NCI-H446 treated with DMSO at 0.1 percent for 48 hours (cell line): ENCODE measurements at places on chromosomes 11 and 22.

DNA sequence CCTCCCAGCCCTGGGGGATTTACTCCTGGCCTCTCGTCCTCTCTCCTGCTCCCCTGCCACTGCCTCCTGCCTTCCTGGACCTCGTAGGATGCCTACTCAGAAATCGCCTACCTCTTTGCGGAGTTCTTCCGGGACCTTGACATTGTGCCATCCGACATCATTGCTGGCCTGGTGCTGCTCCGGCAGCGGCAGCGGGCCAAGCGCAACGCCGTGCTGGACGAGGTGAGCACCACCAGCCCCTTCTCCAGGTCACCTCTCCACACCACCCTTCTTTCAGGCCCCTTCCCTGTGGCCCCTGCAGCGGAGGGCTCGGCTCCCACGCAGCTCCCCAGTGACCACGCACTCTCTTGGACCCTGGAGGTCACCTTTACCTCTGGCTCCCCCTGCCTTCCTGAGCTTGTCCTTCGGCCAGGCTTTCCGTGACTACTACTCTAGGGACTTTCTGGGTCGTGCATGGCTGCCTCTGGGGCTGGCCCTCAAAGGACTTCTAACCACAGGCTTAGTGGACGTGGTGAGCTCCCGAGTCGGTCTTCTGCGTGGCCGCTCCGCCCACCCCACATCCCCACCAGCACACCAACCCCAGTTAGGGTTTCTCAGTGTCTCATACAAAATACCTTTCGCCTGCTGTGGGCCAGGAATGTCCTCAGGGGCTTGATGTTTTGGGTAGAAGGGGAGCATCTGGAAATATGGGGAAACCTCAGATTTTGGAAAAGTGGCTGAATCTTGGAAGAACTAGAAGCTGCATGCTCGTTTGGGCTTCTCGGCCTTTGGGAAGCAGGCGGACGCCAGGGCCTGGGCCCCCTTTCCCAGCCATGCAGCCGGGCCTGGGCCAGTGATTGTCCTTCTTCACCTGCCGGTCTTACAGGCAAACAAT, 24.1 kb upstream of the MYRF start:
- DNase-seq = no peak

DNA sequence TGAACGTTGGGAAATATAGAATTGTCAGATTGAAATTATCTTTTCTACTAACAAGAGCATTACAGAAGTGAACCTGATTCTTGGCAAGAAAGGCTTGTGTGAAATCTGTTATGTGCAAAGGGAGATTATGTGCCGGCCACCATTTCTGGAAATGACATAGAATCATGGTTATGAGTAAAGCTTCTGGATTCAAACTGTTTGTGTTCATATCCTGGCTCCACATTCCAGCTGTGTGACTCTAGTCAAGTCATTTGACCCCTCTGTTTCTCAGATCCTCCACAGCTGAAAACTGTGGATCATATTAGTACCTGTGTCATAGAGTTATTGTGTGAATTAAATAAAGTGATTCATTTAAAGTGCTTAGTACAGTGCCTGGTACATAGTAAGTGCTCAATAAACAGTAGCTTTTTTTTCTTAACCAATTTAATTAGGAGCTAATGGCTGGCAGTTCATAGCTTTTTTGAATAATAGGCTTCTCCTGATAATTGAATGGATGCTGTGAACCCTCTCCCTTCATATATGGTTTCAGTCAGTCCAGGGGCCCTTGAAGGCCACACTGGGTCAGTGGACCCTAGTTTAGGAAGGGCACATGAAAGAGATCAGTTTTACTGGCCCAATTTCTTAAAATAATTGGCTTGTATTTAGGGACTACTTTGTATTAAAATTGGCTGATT, 34.6 kb downstream of the EHF start:
- DNase-seq = no peak

- no peak for DNase-seq
Measured at GRCh38 chr22:43289531-43289963, 53.6 kb downstream of the SCUBE1 start.

GRCh38 chr11:82895437-82896091, 4.7 kb downstream of the PRCP start:
- no peak for DNase-seq

DNA sequence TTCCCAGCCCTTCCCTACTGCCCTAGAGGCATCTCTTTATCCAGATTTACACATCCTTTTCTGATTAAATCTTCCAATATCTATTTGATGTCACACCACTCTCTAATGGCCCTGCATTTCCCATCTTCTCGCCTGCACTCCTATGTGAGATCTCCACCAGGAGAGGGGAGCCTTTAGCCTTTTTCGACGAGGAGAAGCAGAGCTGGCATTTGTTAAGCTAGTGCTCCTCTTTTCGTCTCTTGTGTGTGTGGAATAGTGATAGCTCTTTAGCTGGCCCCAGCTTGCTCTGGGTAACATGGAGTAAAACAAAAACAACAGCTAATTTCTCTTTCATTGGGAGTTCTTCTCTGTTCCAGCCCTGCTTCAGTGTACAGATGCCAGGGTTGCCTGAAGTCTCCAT, 536.5 kb downstream of the NTM start:
- no peak for DNase-seq

DNA sequence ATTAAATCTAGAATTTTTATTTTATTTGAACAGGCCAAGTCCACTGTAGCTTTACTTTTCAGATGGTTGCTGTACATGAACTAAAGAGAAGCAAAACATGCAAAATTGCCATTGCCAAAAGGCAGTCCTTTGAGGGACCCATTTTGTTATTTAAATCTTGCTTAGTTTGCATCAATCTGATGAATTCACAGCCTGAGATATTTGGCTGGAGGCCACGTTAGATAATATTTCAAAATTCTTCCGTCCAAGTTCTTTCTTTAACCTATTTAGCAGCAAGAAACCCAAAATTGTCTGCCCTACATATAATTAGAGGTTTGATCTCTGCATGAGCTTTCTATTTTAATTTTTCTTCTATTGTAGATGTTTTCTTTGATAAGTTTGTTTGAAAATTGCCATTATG, 1706.9 kb upstream of the RAG2 start:
- DNase-seq = peak; percentile 14

DNA sequence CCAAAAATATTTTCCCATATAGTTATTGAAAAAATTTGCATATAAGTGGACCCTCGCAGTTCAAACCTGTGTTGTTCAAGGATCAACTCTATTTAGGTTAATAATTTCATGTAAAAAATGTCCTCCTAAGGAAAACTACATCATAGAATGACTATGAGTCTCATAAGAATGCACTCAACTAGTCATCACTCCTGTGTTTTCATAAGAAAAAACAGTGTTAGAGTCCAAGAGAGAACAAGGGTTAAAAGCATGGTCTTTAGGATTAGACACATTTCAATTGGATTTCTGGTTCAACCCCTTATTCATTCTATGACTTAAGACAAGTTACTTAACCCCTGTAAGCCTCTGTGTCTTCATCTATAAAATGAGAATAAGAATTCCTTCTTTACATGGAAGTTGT, 5.1 kb downstream of the PARVA start:
- DNase-seq = no peak

- no peak for DNase-seq
Measured at GRCh38 chr22:36546932-36547331, 18.0 kb upstream of the EIF3D start.

DNA sequence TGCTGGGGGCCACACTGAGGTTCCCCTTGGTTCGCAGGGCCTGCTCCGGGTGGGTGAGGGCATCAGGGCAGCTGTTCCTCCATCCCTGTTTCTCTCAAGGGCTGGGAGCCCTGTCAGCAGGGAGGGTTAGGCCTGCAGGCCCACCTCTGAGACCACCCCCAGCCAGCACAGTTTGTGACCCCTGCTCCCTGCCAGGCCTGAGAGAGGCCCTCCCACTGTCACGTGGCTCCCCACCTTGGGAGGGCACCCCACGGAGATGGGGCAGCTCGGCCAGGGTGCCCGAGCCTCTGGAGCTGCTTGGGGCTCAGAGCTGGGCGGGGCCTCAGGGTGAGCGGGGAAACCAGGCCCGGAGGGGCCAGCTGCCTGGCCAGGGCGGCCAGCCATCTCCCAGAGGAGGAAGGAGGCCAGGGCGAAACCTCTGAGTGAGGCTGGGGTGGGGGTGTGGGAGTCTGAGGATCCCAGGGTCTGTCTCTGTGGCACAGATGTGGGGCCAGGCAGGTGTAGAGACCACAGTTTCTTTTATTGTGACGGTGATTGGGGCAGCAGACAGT, 2.5 kb upstream of the INS start:
- DNase-seq = no peak

- DNase-seq = no peak
Measured at GRCh38 chr11:1829039-1829820, 5.6 kb upstream of the SYT8 start.

DNA sequence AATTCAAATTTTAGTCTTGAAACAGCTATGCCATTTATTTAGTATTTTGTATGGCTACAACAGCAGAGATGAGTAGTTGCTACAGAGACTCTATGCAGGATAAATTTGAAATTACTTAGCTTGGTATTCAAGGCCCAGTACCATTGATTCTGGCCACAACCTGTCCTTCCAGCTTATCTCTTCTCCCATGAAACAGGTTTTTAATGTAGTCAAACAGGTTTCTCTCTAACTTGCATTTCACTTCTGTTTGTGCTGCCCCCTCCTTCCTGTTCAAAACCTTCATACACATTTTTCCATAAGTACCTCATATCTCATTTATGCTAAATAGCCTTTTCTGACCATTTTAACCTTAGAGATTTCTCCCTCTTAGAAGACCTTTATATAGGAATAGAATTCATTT, 3.3 kb downstream of the USP47 start:
- no peak for DNase-seq

GRCh38 chr11:130159657-130160497, at the start of gene ST14:
TSS of gene ST14 (plus strand) at chr11:130159782. CDS start at chr11:130159980, 198 bp downstream.
- no peak for DNase-seq

- DNase-seq = no peak
Measured at GRCh38 chr22:49013707-49014106, 814.0 kb downstream of the BRD1 start.

DNA sequence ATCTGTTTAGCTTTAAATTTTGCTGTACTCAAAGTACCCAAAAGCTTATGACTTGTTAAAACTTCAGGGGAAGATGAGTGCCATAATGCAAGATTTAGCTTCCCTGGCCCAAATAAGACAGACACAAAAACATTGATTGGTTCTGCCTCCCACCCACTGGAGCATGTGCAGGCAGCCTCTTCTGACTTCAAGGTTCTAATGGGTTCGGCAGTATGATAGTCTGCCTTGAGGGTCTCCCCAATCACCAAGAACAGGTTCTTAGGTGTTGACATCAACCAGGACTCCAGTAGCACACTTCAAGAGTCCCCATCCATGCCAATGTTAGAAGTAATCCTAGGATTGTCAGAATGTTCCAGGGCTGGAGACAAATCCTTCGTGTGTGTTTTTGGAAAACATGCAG, 12.5 kb downstream of the EIF4G2 start:
- DNase-seq = no peak

- no peak for DNase-seq
Measured at GRCh38 chr11:108561535-108561991, 32.0 kb downstream of the EXPH5 start.

DNA sequence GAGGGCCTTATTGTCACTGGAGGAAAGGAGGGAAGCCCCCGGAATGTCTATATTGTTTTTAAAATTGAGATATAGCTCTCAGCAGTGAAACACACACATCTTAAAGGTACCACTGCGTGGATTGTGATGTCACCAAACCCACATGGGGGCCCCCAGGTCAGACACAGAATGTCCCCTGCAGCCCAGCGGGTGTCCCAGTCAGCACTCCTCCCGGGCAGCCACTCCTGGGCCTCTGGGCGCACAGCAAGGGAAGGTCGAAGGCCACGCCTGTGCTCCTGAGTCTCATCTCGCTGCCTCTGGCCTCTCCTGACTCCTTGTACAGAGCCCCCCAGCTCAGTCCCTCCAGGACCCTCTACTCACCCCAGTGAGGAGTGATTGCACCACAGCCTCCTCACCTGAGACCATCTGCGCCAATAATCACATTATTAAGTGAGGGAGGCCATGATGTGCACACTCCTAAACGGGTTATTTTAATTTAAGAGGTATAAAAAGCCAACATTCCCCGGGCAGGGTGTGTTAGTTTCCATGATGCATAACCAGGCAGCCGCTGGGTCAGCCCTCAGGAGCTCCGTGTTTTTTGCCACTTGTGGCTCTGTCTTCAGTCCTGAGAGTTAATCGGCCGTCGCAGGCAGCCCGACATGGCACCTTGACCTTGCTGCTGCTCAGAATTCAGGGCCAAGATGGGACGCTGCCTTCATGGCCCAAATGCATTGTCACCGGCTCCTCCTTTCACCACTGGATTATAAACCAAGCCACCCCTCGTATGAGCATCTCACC, 1089.3 kb downstream of the BRD1 start:
- DNase-seq = no peak

DNA sequence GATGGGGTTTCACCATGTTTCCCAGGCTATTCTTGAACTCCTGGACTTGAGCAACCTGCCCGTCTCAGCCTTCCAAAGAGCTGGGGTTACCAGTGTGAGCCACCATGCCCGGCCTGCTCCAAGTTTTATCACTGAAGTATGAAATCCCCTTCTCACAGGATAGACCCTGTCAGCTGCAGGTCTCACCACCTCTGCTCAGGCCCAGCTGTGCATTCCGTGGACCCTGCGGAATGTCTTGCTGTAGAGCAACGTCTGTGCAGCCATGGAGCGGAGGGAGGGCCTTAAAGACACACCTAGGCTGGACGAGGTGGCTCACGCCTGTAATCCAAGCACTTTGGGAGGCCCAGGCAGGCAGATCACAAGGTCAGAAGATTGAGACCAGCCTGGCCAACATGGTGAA, 625.4 kb downstream of the BRD1 start:
- DNase-seq = no peak

- no peak for DNase-seq
Measured at GRCh38 chr11:44574610-44575287, 9.3 kb downstream of the CD82 start.

DNA sequence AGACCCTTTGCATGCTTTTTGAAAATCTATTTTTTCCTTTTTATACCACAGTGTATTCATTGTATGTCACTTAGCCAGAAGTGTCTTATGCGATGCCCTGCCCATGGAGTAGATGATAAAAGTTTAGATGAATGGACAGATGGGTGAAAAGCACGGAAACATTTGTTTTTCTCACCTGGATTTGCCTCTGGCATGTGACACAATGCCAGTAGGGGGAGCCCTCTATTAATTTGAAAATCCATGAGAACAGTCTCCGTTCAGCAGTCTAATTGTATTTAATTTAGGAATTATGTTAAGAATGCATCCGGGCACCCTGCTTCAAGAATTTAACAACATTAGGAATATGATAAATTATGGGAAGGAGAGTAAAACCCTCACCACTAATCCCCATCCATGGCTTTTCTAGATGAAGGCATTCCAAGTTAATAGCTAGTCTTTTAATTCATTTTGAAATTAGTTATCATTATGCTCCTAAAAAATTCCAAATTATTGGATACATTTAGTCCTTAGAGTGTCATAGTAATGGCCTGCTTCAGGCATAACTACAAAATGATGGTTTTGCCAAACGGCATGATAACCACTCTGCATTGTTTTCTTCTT, 55.3 kb upstream of the ALKBH3 start:
- peak; percentile 5 for DNase-seq
